ENCODE measurements at places on chromosomes 2 and 18.
A peak's percentile ranks its signal among the peaks of the same experiment; 100 is the strongest.

DNA sequence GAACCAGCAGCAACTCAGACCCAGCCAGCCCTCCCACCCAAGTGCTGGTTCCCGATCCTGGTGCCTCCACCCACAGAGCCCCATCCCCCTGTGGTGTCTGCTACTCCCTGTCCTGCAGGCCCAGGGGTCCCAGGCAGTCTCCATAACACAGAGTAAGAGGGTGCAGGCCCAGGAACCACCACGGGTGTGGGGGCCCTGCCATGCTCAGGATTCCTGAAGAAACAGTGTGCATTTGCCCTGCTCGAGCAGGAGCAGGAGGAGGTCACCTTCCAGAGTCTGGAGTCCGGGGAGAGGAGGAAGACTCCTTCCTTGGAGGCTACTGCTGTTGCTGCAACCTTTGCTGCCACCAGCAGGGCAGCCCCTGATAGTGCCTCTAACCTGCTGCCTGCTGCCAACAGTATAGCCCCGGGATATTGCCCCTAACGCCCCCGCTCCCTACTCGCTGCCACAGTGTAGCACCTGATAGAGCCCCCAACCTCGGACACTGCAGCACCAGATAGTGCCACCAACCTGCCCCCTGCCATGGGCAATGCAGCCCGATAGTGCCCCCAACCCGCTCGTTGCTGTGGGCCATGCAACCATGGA is 46.8 kb upstream of the ANKRD62 start:
- no peak for DNase-seq

- no peak for DNase-seq
These were observed 36.7 kb downstream of the PROC start for GRCh38 chr2:127454595-127455565.

GRCh38 chr2:55160422-55160821 is 71.7 kb downstream of the CLHC1 start:
- no peak for DNase-seq

GRCh38 chr2:217182926-217183325 is 323.1 kb upstream of the TNP1 start:
- no peak for DNase-seq

- peak; percentile 23 for DNase-seq
These were observed 19.4 kb upstream of the NCL start for GRCh38 chr2:231483398-231484329.

GRCh38 chr2:36634981-36635597 is 37.1 kb upstream of the FEZ2 start:
- DNase-seq, result no peak

DNA sequence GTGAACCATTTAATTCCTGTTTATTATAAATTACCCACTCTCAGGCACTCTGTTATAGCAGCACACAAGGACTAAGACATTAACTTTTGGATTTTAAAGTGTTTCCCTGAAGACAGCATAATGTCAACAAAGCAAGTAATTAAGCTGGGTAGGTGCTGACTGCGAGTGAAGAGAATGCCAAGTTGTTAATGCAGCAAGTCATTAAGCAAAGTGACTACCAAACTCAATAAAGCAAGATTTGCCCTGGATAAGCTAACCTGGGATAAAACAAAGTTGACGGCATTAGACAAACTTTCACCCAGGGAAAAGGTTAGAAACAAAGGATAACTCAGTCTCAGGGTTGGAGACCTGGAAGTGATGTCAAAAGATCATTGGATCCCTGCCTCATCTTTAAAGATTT is 28.4 kb upstream of the NABP1 start:
- DNase-seq, result no peak

DNA sequence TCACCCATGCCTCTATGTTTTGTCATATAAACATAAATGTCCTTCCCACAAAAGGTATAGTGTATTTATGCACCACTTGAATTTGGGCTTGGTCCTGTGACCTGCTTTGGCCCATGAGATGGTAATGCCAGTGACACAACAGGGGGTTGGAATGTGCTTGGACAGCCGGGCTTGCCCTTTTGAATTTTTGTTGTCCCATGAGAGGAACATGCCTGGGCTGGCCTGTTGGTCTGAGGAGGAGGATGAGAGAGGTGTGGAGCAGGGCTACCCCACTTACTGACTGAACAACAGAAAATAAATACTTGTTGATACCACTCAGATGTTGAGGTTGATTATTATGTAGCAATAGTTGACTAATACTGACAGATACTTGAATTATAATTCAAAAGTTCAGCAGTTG is 63.2 kb upstream of the TCF4 start:
- no peak for DNase-seq

DNA sequence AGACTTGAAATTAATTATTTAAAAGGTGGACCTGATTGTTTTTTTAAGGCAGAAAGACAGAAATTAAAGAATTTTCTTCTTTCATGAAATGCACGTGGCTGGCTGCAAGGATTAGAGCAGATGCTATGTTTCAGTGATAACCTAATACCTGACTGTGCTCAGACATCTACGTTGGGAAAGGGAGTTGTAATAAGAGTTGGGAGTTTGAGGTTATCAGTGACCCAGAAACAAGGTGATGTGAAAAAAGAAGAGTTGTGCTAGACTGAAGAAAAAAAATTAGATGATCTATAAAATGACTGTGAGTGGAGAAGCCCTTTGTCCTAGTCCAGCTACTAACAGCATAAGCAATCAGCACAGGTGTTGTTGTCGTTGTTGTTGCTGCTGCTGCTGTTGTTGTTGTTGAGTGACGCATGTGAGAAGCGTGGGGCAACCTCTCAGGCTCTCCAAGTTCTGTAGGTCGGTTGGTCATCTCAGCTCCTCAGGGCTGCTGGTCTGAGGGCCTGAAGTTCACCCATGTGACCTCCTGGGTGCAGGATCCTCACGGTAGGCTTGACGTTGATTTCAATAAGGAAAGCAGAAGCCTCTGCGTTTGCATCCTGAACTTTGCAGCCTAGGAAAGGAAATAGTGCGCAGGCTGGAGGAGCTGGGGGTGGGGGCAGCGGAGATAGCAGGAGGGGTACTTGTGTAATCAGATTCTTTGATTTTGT is 7.6 kb downstream of the POU3F3 start:
- DNase-seq, result no peak

DNA sequence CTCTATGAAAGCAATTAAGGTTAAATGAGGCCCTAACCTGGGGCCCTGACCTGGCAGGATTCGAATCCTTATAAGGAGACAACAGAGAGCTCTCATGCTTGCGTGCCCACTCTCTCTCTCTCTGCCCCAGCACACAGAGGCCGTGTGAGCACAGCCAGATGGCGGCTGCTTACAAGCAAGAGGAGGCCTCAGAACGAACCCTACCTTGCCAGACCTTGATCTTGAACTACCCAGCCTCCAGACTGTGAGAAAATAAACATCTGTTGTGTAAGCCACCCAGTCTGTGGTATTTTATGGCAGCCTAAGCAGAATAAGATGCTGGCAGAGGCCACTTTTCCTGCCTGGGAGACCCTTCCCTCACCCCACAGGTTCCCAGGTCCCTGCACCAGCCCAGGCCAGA is 5.2 kb upstream of the UBE2F start:
- DNase-seq, result no peak

GRCh38 chr2:127906206-127906926 is 20.6 kb upstream of the AMMECR1L start:
- no peak for DNase-seq

GRCh38 chr2:181235683-181236459 is 221.3 kb upstream of the ITGA4 start:
- DNase-seq, result no peak

- no peak for DNase-seq
These were observed 184.8 kb downstream of the SEPTIN10 start for GRCh38 chr2:109428841-109429566.
